ENCODE measurements at places on chromosomes 2 and 18.

DNA sequence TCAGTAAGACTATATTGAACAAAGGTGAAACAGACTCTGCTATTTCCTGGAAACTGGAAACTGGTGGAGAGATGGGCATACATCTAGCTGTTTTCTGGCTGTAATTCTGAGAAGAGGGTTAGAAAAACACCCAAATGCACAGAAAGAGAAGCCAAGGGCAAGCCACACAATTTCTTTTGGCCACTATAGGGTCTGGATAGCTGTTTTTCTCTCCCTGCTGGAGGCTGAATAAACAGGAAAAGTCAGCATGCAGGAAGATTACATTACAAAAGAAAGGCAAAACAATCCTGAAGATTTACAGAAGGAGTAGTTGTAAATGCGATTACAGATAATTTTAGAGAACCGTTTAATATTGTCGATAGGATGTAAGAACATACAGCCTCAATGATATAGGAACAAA lies 186.2 kb upstream of the REG3G start:
- DNase-seq: no peak

- DNase-seq: no peak
Observed at GRCh38 chr2:10415048-10415447, 33.1 kb downstream of the ODC1 start.

GRCh38 chr2:200171731-200172482 lies 134.6 kb upstream of the SPATS2L start:
- DNase-seq: no peak

DNA sequence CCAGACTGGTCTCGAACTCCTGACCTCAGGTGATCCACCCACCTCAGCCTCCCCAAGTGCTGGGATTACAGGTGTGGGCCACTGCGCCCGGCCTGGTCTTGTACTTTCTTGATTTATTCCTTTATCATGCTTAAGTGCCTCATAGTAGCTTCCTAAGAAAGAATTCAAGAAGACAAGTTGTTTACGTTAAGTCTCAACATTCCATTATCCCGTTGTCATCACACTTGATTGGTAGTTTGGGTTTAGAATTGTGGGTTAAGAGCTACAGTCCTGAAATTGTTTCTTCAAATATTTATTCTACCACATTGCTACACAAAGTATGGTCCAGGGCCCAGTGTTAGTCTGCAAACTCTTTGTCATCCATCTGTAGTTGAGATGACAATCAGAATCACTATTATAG lies 194.0 kb downstream of the VWC2L start:
- DNase-seq: no peak

DNA sequence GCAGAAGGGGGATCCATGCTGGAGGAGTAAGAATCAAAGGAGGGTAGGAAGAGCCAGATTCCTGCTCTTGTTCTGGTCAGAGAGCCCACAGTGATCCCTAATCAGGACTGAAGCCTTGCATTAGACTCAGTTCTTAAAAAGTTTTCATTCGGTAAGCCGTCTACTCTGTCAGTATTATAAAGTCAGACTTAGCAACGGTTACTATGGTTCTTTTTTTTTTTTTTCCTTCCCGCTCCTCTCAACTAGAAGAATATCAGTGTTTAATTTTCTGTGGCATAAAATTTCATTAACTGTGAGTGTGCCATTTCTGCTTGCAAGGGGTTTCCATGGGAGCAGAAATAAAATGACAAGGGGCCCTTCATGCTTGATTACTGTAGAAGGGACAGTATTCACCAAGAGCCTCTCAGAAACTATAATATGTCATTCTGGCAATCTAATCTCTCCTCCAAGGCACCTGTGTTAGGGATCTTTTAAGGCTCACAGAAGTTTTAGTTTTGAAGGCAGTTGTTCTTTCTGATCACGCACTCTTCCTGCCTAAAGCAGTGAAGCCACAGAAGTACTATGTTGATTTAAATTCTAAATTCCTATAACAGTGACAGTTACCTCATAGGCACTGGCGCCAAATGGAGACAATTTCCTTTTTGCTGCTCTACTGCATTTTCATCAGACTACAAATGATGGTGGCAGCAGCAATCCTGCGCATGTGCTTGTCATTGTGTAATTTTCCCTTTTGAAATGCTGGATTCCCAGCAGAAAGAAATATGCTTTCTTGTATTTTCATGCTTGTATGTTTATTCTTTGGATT lies 57.0 kb downstream of the OSBPL6 start:
- no peak for DNase-seq

DNA sequence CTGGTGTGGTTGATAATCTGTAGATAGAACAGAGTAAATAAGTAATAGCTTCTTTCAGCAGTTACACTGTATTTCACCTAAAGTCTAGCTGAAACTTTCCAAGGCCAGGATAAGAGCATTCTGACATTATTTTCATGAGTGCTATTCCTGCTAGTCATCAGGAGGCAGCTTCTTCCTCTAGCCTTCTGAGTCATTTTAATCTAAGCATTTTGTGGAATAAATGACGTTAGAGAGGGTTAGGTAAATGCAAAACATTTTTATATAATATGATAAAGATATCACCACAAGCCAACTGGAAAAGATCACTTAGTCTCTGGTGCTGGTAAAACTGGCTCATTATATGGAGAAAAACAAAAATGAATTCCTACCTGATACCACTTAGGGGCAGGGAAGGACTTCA lies 138.5 kb downstream of the MEP1B start:
- DNase-seq: no peak

DNA sequence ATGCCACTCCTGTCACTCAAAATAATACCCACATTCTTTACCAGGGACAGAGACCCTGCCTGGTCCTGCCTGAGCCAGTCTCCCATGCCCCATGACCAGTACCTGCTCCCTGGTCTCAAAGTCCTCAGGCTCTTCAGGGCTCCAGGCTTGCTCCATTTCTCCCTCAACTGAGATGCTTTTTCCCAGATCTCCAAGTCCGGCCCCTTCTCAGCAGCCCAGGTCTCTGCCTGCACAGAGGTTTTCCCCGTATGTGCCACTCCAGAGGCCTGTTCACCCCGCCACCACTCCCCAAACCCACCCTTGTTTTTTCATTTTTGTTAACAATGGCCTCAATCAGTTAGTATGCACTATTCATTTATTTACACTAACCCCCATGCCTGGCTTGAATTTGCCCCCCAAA lies 499.5 kb upstream of the MYT1L start:
- no peak for DNase-seq

DNA sequence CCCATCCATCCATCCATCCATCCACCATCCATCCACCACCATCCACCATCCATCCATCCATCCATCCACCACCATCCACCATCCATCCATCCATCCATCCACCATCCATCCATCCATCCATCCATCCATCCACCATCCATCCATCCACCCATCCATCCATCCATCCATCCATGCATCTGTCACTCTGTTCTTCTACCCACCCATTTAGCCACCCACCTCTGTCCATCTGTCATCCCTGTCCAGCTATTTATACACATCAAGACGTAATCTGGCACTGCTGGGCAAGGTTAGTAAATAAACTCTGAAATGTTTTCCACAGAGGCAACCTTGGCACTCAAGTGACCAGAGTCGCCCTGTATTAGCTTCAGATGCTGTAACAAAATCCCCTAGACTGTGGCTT lies 120.9 kb downstream of the RTP5 start:
- no peak for DNase-seq

DNA sequence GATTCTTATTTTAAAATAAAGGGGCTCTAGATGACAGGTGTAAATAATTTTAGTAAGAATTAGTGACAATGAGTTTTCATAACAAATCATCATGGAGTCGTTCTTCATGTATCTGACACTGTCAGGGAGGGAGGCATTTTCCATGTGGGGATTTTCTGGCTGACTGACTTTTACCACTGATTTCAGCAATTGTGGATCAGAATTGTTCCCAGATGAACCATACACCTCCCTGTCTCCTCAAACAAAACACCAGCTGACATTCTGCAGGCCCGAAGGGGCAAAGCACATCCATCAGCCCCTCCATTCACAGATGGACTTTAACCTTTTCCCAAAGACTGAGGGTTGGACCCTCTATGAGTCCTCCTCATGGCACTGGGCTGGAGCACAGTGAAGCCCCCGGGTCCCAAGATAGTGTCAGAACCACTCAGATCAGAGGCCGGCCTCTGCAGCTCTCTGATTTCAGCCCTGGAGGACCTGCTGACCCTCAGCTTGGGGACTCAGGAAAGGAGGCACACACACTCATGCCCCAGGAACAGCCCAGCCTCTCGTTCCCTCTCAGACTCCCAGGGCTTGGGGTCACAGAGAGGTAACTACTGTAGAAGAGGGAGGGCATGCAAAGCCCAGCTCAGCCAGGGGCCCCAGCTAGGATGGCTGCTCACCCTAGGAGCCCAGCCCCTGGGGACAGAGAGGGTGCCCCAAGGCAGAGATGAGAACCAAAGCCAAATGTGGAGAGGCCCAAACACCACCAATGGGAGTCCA lies 43.2 kb upstream of the LOXHD1 start:
- DNase-seq: no peak

GRCh38 chr2:236209535-236209934 lies 41.3 kb upstream of the GBX2 start:
- DNase-seq: peak; percentile 8

Data from RKO (cell line).